ENCODE measurements at places on chromosomes 7 and 10.

GRCh38 chr10:114925587-114926586 lies 12.1 kb upstream of the TRUB1 start:
- no peak for DNase-seq

GRCh38 chr7:111933609-111934008 lies 272.6 kb downstream of the DOCK4 start:
- DNase-seq = no peak

GRCh38 chr7:68474661-68475216 lies 1123.5 kb upstream of the AUTS2 start:
- DNase-seq = no peak

DNA sequence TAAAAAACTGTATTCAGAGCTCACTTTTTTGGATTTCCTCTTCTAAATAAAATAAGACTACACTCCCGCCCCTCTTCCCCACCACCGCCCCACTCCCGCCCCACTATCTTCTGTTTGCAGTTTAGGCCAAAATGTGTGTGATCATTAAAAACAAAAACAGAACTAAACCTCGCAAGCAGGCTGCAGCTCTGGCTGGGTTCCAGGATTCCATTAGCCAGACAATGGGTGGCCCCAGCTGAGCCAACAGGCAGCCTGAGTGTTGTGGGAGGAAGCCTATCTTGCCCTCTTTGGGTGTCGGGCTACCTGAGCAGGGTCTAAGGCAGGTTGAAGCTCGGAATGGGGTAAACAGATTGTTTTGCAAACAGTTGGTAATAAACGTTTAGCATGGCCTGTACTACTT lies 41.7 kb downstream of the ARL4A start:
- DNase-seq = peak; percentile 59

DNA sequence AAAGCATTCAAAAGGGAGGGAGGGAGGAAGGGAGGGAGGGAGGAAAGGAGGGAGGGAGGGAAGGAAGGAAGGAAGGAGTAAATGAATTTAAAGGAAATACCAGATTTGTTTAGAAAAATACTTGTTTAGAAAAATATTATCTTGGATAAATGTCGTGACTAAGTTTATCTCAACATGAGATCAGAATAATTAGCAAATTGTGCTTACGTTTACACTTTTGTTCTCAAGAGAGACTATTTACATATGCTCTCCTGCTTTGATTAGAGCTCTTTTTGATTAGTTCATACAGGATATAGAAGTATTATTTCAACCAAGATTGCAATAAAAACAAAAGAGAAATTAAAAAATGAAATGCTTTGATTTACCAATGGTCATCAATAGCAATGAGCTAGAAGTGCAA lies 186.2 kb downstream of the HIBADH start:
- no peak for DNase-seq

DNA sequence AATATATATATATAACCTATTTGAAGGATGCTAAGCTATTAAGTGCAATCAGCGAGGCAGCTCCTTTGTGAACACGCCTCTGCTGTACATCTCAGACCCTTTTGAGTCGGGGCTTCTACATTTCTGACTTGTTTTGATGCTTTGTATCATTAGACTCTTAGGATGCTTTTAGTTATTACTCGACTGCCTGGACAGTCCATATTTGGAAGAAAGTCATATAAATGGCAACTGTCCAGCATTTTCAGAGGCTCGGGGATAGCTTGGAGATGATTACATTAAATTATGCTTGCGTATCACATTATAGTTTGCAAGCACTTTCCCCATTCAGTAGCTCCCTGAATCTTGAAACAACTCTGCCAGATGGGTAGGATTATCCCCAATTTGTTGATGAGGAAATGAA lies 257.9 kb downstream of the PTEN start:
- no peak for DNase-seq

DNA sequence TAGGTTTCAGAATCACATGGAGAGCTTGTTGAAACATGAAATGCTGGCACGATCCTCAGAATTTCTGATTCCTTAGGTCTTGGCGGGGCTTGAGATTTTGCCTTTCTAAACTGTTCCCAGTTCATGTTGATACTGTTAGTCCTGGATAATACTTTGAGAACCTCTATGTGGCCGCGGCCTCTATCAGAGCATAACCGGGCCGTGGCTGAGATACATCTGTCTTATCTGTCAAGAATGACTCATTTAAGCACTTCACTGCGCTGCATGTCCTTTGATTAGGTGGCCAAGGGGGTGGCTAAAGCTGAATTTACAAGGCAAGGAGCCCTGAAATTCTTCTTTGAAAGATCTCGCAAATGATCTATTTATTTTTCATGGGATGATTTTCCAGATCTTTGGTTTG lies 66.9 kb downstream of the GALNT17 start:
- no peak for DNase-seq
